MG63 (cell line): ENCODE measurements at places on chromosomes 7 and 10. TPM values are rescaled to one million over a fixed set of nuclear protein-coding genes. Genes with fewer than 3 reads are reported as not detected.

Gene DNAJC9
- total RNA-seq, result 31.1 and 39.5 TPM in 2 replicates

Gene IDI2
- not detected in 2 replicates for total RNA-seq

Gene ASNS
- total RNA-seq, result 40.6 and 58.3 TPM in 2 replicates

Gene IFIT1
- 40.8 and 44.7 TPM in 2 replicates for total RNA-seq

Gene ABCB1
- total RNA-seq, result 0.59 and 0.81 TPM in 2 replicates

Gene NXPH1
- not detected in 2 replicates for total RNA-seq

Gene PAX4
- total RNA-seq, result not detected in 2 replicates

Gene NEUROG3
- not detected in 2 replicates for total RNA-seq

Gene GNB2
- 128 and 174 TPM in 2 replicates for total RNA-seq

Gene HECW1
- total RNA-seq, result 1.7 and 18.4 TPM in 2 replicates

Gene SLC13A4
- total RNA-seq, result 0.05 TPM in 1 of 2 replicates, not detected in the other

Gene PTCD1
- total RNA-seq, result 6.9 and 7.3 TPM in 2 replicates

Gene RELN
- total RNA-seq, result 1.3 and 3.1 TPM in 2 replicates

Gene ST8SIA6
- total RNA-seq, result not detected in 2 replicates

Gene CAMK2B
- total RNA-seq, result 0.54 and 2.0 TPM in 2 replicates

Gene ERVW-1
- total RNA-seq, result not detected in 2 replicates

Gene UNC5B
- 8.0 and 11.4 TPM in 2 replicates for total RNA-seq

Gene CCL24
- total RNA-seq, result not detected in 2 replicates

Gene ZP3
- 0.44 and 1.7 TPM in 2 replicates for total RNA-seq

Gene ZNF425
- 1.2 and 1.9 TPM in 2 replicates for total RNA-seq

Gene SKIDA1
- 2.0 and 3.1 TPM in 2 replicates for total RNA-seq

Gene ARHGEF35
- 0.76 TPM in 2 replicates for total RNA-seq

Gene AS3MT
- total RNA-seq, result 0.17 and 1.7 TPM in 2 replicates

Gene MDH2
- total RNA-seq, result 97.8 and 140 TPM in 2 replicates

Gene GPR15LG
- not detected in 2 replicates for total RNA-seq

Gene CPA4
- total RNA-seq, result 238 and 337 TPM in 2 replicates
